ENCODE measurements at places on chromosomes 5 and 9.
A peak's percentile ranks its signal among the peaks of the same experiment; 100 is the strongest.

GRCh38 chr9:27659571-27659970 is 86.3 kb upstream of the C9orf72 start:
- no peaks in the 10 kb centered on the region for H3K27me3 ChIP-seq
- no peaks in the 10 kb centered on the region for H3K36me3 ChIP-seq

DNA sequence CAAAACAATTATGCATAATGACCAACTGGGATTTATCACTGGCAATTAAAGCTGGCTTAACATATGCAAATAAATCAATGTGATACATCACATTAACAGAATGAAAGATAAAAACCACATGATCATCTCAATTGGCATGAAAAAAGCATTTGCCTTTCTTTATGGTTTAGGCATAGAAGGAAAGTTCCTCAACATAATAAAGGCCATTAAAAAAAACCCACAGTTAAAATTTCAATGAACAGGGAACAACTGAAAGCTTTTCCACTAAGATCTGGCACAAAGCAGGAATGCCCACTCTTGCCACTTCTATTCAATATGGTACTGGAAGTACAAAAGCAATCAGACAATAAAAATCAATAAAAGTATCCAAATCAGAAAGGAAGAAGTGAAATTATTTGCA is 151.2 kb upstream of the CD180 start:
- H3K4me3 ChIP-seq = no peak overlapping the region
- no peak overlapping the region for H3K27ac ChIP-seq
- no peaks in the 10 kb centered on the region for H3K4me1 ChIP-seq

- H3K36me3 ChIP-seq = no peaks in the 10 kb centered on the region
- no peak for DNase-seq
- peaks cover 2% of the 10 kb centered on the region for H3K4me1 ChIP-seq
- H3K4me3 ChIP-seq = no peak overlapping the region
- peaks cover 57% of the 10 kb centered on the region for H3K27me3 ChIP-seq
These were observed 2.2 kb downstream of the NTNG2 start for GRCh38 chr9:132163876-132164603.

DNA sequence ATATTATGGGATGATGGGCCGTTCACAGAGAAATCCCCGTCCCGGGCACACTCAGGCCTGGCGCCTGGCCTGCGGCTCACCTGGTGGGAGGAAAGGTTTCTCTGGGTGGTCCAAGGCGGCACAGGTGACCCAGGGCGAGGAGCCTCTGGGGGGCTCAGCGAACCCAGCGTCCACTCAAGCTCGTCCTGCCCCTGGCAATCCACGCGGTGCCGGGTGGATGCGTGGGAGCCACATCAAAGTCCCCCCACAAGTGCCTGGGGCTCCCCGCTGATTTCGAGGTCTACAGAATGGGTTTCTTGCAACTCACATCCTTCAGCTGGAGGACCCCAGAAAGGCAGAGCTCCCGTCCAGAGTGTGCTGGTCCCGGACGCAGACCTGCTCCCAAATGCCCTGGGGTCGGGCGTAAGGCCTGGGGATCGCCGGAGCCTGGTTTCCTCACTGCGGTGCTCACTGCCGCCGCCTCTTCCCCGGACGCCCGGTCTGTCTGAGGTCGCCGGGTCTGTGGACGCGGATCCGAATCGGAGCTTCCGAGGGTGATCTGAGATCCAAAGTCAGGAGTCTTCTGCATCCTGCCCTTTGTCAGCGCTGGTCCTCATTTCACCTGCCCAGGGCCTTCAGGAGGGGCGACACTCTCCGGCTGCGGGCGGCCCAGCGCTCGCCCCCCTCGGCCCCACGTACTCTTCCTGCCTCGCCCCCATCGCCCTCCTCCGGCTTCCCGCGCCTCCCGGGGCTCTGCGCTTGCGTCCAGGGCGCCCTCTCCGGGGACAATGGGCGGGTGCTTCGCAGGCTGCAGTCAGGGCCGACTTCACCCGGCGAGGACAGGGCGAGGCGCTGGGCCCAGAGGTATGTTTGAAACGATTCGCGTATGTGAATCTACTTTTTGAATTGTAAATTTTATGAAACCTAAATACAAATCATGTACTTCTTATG is 20.0 kb upstream of the RUFY1 start:
- H3K27me3 ChIP-seq = peaks cover 5% of the 10 kb centered on the region
- no peaks in the 10 kb centered on the region for H3K4me1 ChIP-seq
- H3K4me3 ChIP-seq = peak overlapping the region; percentile 61
- no peaks in the 10 kb centered on the region for H3K36me3 ChIP-seq

- H3K27me3 ChIP-seq = no peaks in the 10 kb centered on the region
- no peak overlapping the region for H3K27ac ChIP-seq
- peaks cover 2% of the 10 kb centered on the region for H3K4me1 ChIP-seq
- H3K36me3 ChIP-seq = peaks cover 20% of the 10 kb centered on the region
- H3K4me3 ChIP-seq = no peak overlapping the region
- no peak for DNase-seq
These were observed 19.0 kb downstream of the NACC2 start for GRCh38 chr9:136075881-136076678.

GRCh38 chr9:97598461-97599288 is 34.5 kb downstream of the TSTD2 start:
- no peak overlapping the region for H3K27ac ChIP-seq
- peak; percentile 82 for DNase-seq
- H3K4me1 ChIP-seq = no peaks in the 10 kb centered on the region
- H3K4me3 ChIP-seq = no peak overlapping the region
- H3K27me3 ChIP-seq = no peaks in the 10 kb centered on the region

DNA sequence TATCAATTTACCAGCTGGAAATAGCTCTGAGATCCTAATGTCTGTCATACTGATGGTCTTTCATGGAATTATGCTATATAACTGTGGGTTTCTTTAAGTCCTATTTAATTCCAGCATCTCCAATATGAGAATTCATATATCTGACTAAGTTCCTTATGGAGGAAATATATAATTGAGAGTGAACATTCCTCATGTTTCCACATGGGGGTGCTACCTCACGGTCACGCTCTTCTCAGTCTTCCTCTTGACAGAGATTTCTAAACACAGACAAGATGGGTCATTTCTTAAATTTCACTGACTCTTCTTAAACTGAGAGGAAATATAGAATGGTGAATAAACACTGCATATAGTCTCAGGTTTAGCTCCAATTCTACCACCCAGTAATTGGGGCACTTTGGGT is 212.1 kb downstream of the SLF1 start:
- no peak overlapping the region for H3K4me3 ChIP-seq
- no peaks in the 10 kb centered on the region for H3K4me1 ChIP-seq
- no peak for DNase-seq
- no peaks in the 10 kb centered on the region for H3K27me3 ChIP-seq

GRCh38 chr9:2623288-2624050 is 1.9 kb downstream of the VLDLR start:
- H3K4me1 ChIP-seq = peaks cover 2% of the 10 kb centered on the region
- peak overlapping the region; percentile 79 for H3K4me3 ChIP-seq
- no peaks in the 10 kb centered on the region for H3K36me3 ChIP-seq
- H3K27me3 ChIP-seq = no peaks in the 10 kb centered on the region

DNA sequence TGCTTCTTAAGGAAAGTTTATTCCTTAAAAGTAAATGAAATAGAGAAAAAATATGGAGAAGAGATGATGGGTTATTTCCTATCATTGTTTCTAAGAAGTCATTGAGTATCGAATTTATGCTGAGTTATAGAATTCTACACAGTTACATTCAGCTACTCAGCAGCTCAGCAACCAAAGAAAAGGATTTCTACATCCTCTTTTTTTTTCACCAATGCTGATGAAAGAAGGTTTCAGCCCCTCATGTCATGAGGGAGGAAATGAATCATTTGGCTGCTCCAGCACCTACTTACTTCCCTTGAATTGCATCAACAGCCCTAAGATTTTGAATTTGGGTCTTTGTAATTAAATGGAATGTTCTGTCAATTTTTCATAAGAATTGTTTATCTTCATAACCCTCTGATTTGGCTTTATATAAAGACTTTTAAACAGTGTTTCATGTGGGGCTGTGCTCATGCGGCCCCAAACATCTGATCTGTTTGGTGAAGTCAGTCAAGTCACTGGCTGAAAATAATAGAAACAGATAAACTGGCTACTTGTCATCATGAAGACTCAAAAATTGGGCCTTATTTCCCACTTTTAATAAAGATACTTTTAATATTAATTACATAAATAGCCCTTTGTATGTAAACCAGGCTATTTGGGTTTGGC is 18.5 kb upstream of the SNX2 start:
- DNase-seq = peak; percentile 80
- H3K27ac ChIP-seq = no peak overlapping the region
- H3K4me1 ChIP-seq = peaks cover 2% of the 10 kb centered on the region

DNA sequence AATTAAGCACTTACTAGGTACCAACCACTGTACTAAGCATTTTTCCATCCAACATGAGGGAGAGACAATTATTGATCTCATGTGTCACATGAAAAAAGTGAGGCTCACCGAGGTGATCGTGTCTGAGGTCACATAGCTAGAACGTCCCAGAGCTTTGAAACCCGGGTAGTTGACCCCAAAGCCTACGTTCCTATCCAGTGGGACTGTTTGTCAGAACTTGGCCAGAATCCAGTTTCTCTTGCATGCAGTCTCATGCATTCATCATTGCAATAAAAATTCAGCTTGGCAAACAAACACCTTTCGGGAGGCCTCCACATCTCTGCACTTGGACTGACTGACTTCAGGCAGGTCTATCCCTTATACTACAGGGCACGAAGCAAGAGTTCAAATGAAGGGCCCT is 23.4 kb upstream of the FAT2 start:
- no peak overlapping the region for H3K27ac ChIP-seq
- no peak for DNase-seq
- H3K4me1 ChIP-seq = no peaks in the 10 kb centered on the region
- H3K36me3 ChIP-seq = no peaks in the 10 kb centered on the region
- no peak overlapping the region for H3K4me3 ChIP-seq
- H3K27me3 ChIP-seq = peaks cover 7% of the 10 kb centered on the region

- no peaks in the 10 kb centered on the region for H3K27me3 ChIP-seq
- no peak overlapping the region for H3K27ac ChIP-seq
- no peaks in the 10 kb centered on the region for H3K36me3 ChIP-seq
- H3K4me3 ChIP-seq = no peak overlapping the region
- peak; percentile 45 for DNase-seq
These were observed 304.1 kb downstream of the MAT2B start for GRCh38 chr5:163809473-163809872.

DNA sequence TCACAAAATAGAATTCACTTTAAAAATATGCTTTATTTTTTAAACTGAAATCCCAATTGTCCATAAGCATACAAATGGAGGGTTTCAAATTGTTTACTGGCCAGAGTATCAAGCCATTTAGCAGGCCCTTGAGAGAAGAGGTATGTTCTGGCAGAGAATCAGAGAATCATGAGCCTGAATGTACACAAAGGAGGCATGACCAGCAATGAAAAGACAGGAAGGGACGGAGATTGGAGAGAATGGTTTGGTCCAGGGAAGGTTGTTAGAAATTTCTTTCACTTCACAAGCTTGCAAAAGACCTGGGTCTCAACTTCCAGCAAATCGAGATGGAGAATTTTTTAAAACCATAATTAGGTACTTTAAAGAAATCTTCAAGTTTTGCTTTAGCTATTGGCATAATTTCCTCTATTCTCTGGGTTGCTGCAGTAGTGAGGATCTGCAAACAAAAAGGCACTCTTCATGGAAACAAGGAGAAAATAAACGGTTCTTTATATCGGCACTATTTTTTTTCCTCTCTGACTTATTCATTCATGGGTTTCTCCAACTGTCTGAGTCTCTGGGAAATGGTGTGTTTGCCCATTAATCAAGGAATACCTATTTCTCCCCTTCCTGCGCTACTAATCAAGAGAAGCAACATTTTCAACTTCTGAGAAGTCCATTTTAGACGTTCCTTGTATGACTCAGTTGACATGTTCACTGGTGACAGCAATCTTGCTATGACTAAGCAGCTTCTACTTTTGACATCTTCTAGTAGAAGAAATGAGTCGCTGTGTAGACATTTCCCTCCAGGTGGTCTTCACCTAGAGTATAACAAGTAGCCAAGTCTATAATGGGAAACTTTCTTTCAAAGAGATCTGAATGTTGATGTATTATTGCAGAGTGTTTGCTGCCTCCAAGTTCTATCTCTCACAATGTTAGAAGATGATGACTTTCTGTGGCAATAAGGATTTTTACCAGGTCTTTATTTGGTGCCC is 23.1 kb upstream of the ERCC6L2 start:
- H3K4me3 ChIP-seq = no peak overlapping the region
- 0 out of 2 replicates have a peak overlapping the region, but pooled peaks have one; percentile 27 for H3K27ac ChIP-seq

- H3K4me3 ChIP-seq = no peak overlapping the region
- H3K27ac ChIP-seq = no peak overlapping the region
- no peaks in the 10 kb centered on the region for H3K4me1 ChIP-seq
- DNase-seq = no peak
- no peaks in the 10 kb centered on the region for H3K36me3 ChIP-seq
- H3K27me3 ChIP-seq = peaks cover 15% of the 10 kb centered on the region
These were observed 28.9 kb downstream of the PLAC8L1 start for GRCh38 chr5:146076455-146076854.

GRCh38 chr9:37327553-37327952 is 94.9 kb upstream of the GRHPR start:
- no peaks in the 10 kb centered on the region for H3K4me1 ChIP-seq
- H3K27me3 ChIP-seq = no peaks in the 10 kb centered on the region
- no peak overlapping the region for H3K4me3 ChIP-seq
- no peak overlapping the region for H3K27ac ChIP-seq

DNA sequence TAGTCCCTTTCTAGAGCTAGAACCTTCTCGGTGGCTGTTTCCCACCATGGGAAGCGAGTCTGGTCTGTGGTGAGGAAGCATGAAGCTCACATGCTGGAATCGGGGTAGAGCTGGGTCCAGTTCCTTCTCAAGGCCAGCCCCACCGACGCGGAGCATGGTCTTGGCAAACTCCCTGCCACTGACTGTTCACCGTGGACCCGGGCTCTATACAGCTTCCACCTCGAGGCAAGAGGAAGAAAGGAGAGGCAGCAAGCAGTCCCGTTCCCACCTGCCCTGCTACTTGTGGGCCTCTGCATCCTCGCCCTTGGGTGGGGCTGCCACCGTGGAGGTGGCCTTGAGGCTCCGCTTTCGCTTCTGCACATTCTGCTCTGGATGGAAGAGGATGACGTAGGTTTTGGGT is 13.7 kb downstream of the GRM6 start:
- H3K27me3 ChIP-seq = no peaks in the 10 kb centered on the region
- H3K27ac ChIP-seq = no peak overlapping the region
- DNase-seq = no peak
- H3K4me1 ChIP-seq = no peaks in the 10 kb centered on the region
- H3K4me3 ChIP-seq = no peak overlapping the region
- H3K36me3 ChIP-seq = no peaks in the 10 kb centered on the region

- no peaks in the 10 kb centered on the region for H3K36me3 ChIP-seq
- no peak overlapping the region for H3K4me3 ChIP-seq
- no peak overlapping the region for H3K27ac ChIP-seq
- H3K27me3 ChIP-seq = no peaks in the 10 kb centered on the region
- H3K4me1 ChIP-seq = no peaks in the 10 kb centered on the region
These were observed 27.2 kb downstream of the SLC6A7 start for GRCh38 chr5:150217038-150217437.

- H3K4me3 ChIP-seq = no peak overlapping the region
- no peaks in the 10 kb centered on the region for H3K27me3 ChIP-seq
- DNase-seq = no peak
- H3K4me1 ChIP-seq = no peaks in the 10 kb centered on the region
These were observed 85.7 kb upstream of the LHFPL2 start for GRCh38 chr5:78734094-78734845.

- no peaks in the 10 kb centered on the region for H3K4me1 ChIP-seq
- no peaks in the 10 kb centered on the region for H3K36me3 ChIP-seq
- no peak overlapping the region for H3K27ac ChIP-seq
- H3K27me3 ChIP-seq = peaks cover 37% of the 10 kb centered on the region
These were observed 36.0 kb upstream of the BARHL1 start for GRCh38 chr9:132546148-132547051.
